ACHN (cell line): ENCODE measurements at places on chromosomes 3 and 15.
A peak's percentile ranks its signal among the peaks of the same experiment; 100 is the strongest.

GRCh38 chr15:98567951-98568350 lies 80.4 kb upstream of the IGF1R start:
- peak; percentile 38 for DNase-seq

DNA sequence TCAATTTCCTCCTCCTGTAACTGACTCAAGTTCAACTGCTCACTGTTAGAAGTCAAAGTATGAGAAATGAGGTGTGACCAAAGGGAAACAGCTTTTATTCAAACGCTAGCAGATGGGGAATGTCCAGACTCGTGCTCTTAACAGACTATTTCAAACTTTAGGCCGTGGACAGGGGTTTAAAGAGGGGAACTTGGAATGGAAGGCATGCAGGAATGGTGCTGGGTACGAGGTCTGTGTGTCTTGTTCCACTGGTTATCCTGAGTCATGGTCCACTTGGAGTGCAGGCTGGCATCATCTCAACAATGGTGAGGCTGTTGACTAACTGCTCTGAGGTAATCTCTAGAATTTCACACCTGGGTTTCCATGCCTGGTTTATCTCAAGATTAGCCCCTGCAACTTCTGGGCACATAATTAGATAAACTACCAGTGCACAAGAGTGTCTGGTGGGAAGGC lies 22.9 kb upstream of the DNAAF4 start:
- DNase-seq: peak; percentile 70

DNA sequence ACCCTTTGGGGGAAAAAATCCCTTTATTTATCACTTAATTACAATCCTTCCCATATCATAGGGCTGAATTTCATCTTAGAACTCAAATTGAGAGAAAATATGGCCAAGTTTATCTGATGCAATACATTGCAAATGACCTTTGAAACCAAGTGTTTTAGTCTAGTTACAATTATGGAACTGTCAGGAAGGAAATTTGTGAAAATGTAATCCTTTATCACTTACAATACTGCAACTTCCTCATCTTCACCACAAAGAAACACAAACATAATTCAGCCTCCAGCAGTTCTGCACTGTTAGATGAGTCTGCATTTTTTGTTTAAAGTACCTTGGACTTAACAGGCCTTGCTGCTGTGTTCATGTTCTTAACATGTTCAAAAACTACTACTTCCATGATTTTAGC lies 4.6 kb downstream of the CCPG1 start:
- peak; percentile 45 for DNase-seq

- no peak for DNase-seq
Measured at GRCh38 chr3:59809016-59809415, 759.2 kb upstream of the CFAP20DC start.

DNA sequence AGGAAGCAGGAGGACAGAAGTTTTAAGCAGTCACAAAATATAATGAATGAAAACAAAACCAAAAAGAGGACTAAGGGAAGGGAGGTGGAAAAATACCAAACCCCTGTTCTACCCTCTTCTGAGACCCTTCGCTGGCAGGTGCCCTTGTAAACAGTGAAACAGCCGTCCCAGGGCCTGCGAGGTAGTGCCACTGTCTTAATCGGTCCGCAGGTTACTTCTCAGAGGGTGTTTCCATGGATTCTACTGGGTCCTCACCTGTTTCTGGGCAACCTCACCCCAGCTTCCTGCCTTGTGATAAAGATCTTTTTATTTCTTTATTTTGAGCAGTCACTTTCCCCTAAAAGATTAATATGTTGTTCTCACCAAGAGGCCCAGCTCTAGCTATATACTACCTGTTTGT lies 65.3 kb downstream of the SLC30A4 start:
- no peak for DNase-seq

GRCh38 chr3:14246414-14246813 lies 67.8 kb downstream of the LSM3 start:
- DNase-seq: no peak

DNA sequence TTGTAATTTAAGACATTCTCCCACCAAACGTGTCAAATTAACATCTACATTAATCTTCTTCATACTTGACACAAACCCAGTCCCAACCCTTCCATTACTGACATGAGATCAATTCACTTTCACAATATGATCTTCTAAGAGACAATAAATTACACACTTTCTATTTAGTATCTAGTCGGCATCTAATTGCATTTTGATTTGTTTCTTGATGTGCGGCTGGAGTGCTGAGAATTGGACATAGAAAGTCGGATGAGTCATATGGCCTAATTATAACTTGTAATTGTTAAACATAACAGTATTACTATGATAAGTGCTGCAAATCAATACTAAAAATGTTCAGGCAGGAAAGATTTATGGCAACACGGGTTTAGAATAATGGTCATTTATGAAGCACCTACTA lies 78.4 kb upstream of the RORA start:
- DNase-seq: no peak

DNA sequence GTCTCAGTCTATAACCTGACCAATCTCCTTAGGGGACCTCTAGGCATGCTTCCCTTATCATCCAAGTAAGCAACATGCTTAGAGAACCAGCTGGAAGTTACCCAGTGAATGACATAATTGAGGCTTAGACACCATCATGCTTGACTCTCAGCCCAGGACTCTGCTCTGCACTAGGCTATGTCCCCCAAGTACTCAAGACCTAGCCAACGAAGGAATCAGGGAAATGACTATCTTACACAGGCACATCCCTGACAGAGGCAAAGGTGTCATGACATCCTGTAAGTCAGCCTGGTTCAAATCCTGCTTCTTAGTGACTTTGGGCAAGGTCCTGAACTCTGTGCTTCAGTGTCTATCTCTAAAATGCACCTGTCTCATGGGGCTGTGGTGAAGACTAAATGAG lies 24.6 kb upstream of the CELF6 start:
- no peak for DNase-seq

DNA sequence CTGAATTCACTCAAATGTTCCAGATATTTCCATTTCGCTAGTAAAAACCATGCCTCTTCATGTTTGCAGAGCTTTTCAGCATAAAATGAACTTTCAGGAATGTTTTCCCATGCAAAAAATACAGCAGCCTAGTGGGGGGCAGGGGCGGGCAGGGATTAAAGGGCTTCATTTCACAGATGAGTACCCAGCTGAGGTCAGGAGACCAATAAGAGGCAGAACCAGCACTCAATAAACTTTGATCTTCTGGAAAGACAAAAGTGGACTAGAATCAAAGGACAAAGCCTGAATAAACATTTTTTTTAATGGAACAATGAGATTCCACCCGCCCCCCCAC lies 8.0 kb downstream of the KLHL25 start:
- no peak for DNase-seq
